ENCODE measurements at places on chromosomes 13 and 19.

- DNase-seq: no peak
Observed at GRCh38 chr13:103859952-103860351, 793.7 kb upstream of the SLC10A2 start.

DNA sequence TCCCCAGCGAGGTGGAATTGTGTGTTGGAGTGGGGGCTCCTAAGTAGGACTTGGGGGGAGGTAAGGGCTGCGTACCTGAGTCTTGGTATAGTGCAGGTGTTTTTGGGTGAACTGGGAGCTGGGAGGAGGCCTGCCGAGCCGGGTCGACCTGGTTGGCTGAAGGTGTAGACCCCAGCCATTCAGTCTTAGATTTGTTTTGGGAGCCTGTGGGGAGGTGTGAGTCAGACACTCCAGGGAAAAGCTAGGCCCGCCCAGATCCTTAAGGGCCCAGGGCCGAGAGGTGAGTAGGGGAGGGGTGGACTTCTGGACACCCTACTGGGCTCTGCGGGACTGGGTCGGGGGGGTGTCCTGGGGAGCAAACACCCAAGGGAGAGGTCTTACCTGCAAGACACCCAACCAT is 935 bp downstream of the CRB3 start:
- no peak for DNase-seq

DNA sequence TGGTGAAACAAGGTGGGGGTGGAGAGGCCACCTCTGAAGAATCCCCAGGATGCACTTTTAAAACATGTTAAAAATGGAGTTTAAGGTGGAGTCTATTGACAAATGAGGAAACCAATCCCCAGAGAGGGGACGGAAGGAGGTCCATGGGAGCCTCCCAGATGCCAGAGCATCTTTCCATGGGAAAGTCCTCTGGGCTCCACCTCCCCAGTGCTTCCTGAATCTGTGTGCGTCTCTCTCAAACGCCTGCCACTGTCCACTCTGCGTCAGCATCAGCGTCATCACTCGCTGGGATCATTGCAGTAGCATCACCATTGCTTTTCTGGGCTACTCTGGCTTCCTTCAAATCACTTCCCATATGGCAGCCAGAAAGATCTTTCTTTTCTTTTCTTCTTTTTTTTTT is 6.2 kb downstream of the GPR4 start:
- DNase-seq: no peak

- no peak for DNase-seq
Observed at GRCh38 chr13:57286511-57287098, 119.6 kb downstream of the PRR20E start.

- DNase-seq: no peak
Observed at GRCh38 chr13:37385248-37385647, 213.3 kb downstream of the POSTN start.

GRCh38 chr19:3897936-3898335 is 17.5 kb downstream of the ATCAY start:
- DNase-seq: no peak

GRCh38 chr13:113820813-113821651 is 42.8 kb downstream of the GAS6 start:
- no peak for DNase-seq

Data from T-cell (primary cell).